Kidney epithelial cell (primary cell): ENCODE measurements at places on chromosomes 1 and 21. TPM values are rescaled to one million over a fixed set of nuclear protein-coding genes. Genes with fewer than 3 reads are reported as not detected.

GBP7 gene
- total RNA-seq = not detected in 2 replicates

CTSK gene
- 4.0 and 5.2 TPM in 2 replicates for total RNA-seq

PTGFRN gene
- 90.0 and 91.3 TPM in 2 replicates for total RNA-seq

COQ8A gene
- total RNA-seq = 11.8 and 13.8 TPM in 2 replicates

SLC1A7 gene
- not detected in 2 replicates for total RNA-seq

SELENBP1 gene
- 2.3 and 5.8 TPM in 2 replicates for total RNA-seq

SEMA4A gene
- total RNA-seq = 2.6 and 3.8 TPM in 2 replicates

BTBD8 gene
- 3.3 and 3.6 TPM in 2 replicates for total RNA-seq

ERRFI1 gene
- total RNA-seq = 61.5 and 66.4 TPM in 2 replicates

USP24 gene
- total RNA-seq = 26.2 and 27.2 TPM in 2 replicates

CATSPER4 gene
- total RNA-seq = 0.04 TPM in 1 of 2 replicates, not detected in the other

TSPEAR gene
- total RNA-seq = not detected in 2 replicates

FAM163A gene
- 0.17 and 0.21 TPM in 2 replicates for total RNA-seq

IVL gene
- 1.2 and 2.3 TPM in 2 replicates for total RNA-seq

GUCA2B gene
- total RNA-seq = not detected in 2 replicates

OXCT2 gene
- total RNA-seq = 5.9 and 7.0 TPM in 2 replicates

OR2T2 gene
- not detected in 2 replicates for total RNA-seq

PAQR6 gene
- total RNA-seq = 2.5 TPM in 2 replicates

HSPG2 gene
- 122 and 152 TPM in 2 replicates for total RNA-seq

ANGPTL3 gene
- total RNA-seq = not detected in 2 replicates
